ENCODE measurements at places on chromosomes 11 and 22.

DNA sequence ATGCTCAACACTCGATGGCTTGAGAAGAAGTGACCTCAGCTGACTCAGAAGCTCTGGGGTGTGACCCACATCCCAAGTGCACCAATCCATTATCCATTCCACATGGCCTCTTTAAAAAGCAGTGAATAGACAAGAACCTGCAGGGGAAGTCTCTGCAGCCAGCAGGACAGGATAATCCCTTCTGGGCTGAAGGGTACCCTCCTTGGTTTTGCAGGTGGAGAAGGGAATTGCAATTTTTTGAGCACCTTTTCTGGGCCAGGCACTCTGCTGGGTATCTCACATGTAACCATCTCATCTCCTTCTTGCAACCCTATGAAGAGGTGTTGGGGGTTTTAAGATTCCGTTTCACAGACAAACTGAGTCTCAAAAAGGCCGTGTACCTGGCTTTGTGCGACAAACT is 76.6 kb downstream of the MYO18B start:
- no peak for DNase-seq

GRCh38 chr22:39317084-39317774 is 2.2 kb downstream of the RPL3 start:
- DNase-seq: no peak

DNA sequence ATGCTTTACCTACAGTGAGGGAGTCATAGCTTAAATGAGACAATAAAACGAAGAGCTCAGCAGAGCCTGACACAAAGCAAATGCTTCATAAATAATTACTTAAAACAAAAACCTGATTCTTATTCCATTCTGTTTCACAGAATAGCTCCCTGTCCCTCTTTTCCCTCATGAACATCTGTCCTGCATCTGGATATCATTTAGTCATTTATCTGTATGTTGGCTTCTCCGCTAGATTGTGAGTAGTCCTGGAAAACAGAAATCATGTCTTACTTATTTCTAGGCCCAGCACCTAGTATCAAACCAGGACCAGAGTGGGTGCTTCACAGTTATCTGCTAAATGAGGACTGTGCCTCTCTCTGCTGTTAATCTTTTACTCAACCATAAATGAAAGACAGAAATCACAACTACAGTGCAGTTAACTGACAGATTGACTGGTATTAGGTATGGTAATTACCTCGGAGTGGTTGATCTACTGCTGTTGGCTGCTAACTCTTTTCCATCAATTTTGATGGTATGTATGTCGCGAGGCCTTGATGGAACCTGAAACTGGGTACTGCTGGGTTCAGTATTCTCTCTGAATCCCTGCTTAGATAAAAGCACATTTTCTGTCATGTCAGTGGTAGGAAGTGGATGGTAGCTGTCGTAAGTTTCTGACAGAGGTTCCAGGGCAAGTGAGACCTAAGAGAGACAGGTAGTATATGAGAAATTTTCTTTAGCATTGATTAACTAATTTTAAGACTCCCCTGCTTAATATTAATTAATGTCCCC is 31.5 kb downstream of the C2CD3 start:
- no peak for DNase-seq

DNA sequence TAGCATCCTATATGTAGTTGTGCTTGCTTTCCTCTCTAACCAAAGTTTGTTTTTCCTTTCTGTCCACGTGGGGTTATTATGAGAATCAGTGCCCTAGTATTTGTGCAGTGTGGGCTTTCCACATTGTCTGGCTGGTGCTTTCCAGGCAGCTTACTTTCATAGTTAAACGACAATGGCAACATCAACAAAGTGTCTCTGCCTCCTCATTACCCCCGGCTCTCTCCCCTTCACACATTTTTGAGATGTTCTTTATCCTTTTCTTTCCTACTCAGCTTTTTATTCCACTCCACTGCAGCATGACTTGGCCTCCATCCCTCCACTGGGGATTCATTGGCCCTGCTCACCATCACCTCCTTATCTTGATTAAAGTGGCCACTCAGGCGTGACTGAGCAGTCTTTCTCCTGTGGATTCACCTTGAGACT is 19.1 kb downstream of the SPECC1L start:
- peak; percentile 56 for DNase-seq

- DNase-seq: no peak
These were observed 242.4 kb downstream of the FAM76B start for GRCh38 chr11:95547186-95547585.

DNA sequence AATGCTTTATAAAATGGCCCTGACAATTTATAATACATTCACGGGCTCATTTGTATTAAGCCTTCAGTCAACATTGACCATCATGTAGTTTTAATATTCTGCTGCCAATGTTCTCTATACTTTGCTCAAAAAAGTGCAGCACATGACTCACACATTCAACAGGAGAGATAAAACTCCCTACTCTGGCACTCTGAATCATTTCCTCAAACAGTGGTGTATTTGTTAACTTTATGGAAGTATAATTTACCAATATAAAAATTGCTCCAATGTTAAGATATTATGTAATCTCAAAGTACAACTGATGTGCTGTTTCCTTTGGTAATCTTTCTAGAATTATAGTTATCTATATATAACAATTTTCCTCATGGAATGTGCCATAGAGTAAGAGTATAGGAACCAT is 39.9 kb downstream of the MAML2 start:
- peak; percentile 88 for DNase-seq

GRCh38 chr22:29623553-29624169 is 20.2 kb downstream of the NF2 start:
- peak; percentile 38 for DNase-seq

DNA sequence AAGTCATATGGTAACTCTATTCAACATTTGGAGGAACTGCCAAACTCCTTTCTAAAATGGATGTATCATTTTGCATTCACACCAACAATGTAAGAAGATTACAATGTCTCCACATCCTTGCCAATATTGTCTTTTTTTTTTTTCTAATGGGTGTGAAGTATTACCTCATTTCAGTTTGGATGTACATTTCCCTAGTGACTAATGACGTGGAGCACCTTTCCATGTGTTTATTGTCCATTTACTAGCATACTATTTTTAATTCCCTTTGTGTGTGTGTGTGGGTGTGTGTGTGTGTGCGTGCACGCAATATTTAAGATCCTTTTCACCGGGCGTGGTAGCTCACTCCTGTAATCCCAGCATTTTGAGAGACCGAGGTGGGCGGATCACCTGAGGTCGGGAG is 62.7 kb downstream of the APOL3 start:
- DNase-seq: no peak

GRCh38 chr11:110251836-110252235 is 44.6 kb downstream of the RDX start:
- DNase-seq: peak; percentile 90

DNA sequence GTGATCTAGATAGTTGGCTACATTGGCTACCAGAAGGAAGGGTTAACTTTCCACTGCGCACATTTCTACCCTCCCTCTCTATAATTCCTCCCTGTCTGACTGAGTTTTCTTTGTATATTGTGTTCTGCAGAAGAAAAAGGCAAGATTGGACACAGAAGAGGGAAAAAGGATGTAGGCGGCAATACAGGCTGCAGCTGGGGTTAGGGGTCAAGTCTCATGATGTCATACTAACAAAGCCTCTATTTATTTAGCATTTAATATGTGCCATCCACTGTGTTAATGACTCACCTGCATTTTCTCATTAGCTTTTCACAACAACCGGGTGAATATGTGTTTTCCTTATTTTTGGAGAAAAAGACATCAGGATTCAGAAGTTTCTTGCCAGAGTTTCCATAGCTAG is 2.0 kb downstream of the FAM83F start:
- peak; percentile 11 for DNase-seq

- DNase-seq: no peak
These were observed 22.3 kb downstream of the TMEM123 start for GRCh38 chr11:102430158-102430836.

- DNase-seq: no peak
These were observed 6.1 kb downstream of the FADS1 start for GRCh38 chr11:61810671-61811175.

GRCh38 chr11:126581871-126582648 is 226.6 kb downstream of the ST3GAL4 start:
- no peak for DNase-seq

- DNase-seq: peak; percentile 66
These were observed 9.2 kb downstream of the SIPA1 start for GRCh38 chr11:65646958-65647701.

DNA sequence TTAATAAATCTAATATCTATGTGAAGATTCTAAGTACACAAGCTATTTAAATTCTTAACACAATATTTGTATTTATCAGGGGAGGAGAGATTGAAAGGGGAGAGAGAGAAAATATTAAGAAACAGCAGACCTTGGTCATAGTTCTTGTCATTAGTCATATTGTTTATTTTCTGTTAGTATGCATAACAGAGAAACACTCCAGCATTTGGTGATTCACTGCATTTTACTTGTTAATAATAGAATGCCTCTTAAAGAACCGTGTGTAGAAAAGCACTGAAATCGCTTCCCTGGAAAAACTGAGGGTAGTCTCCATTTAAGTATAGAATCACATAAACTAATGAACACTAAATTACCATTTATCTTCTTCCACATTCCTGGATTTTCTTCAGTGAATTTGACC is 122.7 kb upstream of the TRPC6 start:
- no peak for DNase-seq

GRCh38 chr11:116598036-116598435 is 174.8 kb downstream of the BUD13 start:
- DNase-seq: no peak

DNA sequence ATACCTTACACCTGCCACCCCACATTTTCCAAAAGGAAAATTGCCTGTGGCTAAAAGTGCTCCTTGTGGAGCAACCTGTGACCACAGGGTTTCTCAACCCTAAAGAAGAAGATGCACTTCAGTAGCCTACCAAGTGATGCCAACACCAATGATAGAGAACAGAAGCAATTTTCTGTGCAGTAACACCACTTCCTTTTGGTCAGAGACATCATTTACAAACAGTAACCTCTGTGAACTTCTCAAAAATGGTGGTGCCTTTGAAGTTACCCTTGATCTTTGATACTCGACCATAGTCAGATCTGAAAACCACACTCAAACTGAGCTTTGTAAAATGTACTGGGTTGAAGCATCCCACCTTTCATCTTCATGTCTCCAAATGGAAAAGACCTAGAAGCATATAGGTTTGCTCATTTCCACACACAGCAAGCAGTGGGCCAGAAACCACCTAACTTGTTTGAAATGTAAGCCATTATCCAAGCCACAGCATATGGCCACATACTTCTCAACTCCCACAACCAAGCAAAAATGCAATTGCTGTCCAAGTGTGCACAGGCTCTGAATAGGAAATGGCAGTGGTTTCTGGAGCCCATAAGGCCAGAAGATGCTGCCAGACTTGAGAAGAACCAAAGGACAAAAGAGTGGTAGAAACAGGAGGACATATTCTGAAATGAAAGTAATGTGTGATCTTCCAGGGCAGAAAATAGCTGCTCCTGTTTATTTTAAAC is 24.3 kb downstream of the MPPED2 start:
- no peak for DNase-seq

- DNase-seq: no peak
These were observed 69.6 kb downstream of the BARX2 start for GRCh38 chr11:129445226-129445625.

GRCh38 chr11:109237636-109238035 is 184.4 kb upstream of the C11orf87 start:
- no peak for DNase-seq

DNA sequence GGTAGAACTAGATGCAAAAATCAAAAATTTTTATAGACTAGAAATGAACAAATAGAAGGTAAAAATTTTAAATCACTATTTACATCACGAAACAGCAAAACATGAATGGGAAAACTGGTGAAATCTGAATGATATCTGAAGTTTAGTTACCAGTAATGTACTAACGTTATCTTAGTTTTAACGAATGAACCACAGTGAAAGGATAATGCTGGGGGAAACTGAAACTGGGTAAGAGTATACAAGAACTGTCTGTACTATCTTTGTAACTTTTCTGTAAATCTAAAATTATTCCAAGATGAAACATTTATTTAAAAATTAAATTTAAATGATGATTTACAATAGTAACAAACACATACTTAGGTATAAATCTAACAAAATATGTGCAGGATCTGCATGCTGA is 7.4 kb downstream of the GDPD4 start:
- no peak for DNase-seq

DNA sequence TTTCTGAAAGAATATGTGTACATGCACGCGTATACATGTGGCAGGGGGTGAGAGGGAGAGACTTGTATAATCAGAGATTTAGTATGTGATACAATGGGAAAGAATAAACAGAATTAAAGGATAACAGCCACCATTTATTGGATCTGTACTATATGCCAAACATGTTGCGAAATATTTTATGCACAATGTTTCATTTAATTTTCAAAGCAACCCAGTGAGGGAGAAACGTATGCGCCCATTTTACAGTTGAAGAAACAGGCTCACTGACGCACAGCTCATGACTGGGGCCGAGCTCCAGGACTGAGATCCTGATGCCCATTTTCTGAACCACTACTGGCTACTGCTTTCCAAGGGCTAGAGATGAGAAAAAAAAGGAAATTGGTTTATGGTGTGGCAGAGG is 3.3 kb upstream of the OAF start:
- no peak for DNase-seq

GRCh38 chr11:111502611-111503010 is 9.6 kb downstream of the BTG4 start:
- DNase-seq: no peak

DNA sequence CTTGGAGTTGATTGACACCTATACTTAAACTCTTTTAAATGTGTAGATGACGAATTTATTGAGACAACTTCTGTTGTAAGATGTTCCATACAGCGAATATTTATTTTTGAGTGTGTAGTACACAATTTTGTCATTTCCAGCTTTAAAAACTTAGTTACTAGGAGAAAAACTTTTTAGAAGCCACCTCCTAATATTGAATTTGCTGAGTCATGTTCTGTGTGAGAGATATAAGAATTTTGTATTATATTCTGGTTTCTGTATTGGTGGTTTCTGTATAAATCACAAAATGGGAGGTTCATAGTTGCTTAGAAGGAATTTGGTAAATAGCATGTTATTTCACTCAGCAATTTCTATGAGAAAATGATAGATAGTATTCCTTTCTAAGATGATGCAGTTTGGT is 171.3 kb downstream of the WNT11 start:
- DNase-seq: no peak

DNA sequence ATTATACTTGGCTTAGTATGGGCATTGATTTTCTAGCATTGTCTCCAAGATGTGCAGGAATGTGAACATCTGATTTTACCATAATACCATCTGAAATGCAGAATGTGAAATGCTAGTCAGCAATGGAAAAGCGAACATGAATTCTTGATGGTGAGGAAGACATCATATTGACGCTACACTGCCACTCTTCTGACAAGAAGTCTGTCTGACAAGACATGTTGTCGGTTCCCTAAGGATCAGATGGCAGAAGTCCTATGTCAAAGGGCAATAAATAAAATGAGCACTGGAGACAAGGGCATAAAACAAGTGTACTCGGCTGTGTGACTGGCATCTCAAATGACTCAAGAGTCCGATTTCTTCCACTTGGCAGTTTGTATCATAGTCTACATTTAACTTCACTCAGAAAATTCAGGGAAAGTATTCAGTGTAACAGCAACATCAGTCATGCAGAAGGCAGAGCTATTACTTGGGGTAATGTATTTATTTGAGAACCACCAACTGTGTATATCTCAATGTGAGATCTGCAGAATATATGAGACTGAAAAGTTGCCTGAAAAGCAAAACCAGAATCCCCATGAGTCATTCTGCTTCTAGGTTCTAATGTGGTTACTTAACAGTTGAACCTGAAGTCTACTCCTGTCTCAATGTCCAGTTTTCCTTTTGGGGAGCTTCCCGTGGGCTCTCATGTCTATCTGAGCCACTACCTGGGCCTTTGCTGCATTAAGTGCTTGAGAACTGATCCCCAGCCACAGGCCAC is 51.5 kb downstream of the SLC17A6 start:
- DNase-seq: no peak

- peak; percentile 23 for DNase-seq
These were observed 128.1 kb upstream of the TOP3B start for GRCh38 chr22:22110548-22111266.

Data from endothelial cell of umbilical vein (primary cell).